ENCODE measurements at places on chromosomes 3 and 15. TPM values are rescaled to one million over a fixed set of nuclear protein-coding genes. Genes with fewer than 3 reads are reported as not detected.

DNA sequence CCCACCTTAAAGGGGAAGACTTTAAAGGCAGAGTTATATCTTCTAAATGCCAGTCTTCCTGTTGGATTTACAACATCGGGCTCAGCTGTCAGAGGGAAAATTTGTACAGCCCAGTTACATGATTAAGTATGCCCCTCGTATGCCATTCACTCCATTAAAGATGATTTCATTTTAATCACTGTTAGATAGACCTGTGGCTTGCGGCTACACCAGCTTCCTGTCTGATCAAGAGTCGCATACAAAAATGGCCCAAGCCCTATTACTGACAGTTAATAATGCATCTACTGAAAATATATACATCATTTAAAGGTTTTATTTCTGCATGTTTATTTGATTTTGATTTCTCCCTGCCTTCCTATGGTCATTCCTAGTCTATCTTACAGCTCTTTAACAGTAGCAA lies 7.1 kb downstream of the EIF4E3 start:
- no peak for DNase-seq

DNA sequence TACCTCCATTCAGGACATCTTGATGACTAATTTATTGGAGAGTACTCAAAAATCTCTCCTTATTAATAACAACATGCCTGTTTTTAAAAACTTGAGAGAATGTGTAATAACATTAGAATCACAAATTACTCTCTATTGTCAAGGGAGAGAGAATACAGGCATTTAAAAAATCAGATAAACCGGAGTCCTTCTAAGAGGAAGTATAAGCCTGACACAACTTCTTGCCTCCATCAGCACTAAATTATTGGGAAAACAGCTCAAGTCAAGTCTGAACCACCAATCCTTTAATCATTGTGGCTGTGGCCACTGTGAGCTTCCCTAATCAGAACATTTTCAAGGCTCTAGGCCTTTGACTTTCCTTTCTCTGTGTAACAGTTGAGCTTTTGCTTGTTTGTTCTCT lies 38.0 kb downstream of the SSR3 start:
- no peak for DNase-seq

GRCh38 chr3:177746337-177746933 lies 549.2 kb upstream of the TBL1XR1 start:
- no peak for DNase-seq

DNA sequence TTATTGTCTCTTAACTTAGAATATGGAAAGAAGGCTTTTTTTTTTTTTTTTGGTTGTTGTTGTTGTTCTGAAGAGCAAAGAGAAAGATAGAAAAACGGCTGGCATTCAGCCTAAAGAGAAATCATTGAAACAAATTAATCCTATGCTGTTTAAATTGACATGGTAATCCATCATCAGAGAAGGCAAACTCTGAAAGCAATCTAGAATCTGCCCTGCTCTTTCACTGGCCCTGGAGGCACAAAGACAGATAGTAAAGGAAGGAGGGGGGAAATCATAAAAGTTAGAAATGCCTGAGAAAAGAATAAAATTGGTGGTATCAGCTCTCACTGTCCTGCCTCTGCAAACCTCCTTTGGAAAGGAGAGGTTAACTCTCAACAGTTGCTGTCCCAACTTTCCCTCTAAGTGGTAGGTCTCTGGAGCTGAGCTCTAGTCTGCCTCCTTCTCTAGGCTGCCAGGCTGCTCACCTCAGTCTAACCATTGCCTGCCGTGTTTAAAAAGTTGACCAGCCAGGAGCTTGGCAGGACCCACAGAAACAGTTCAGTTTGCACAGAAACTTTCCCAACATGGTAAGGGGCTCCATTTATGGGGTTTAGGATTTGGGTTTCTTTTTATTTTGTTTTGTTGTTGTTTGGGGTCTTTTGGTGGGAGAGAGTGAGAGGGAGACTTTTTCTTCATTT lies 13.4 kb upstream of the NR2F2 start:
- no peak for DNase-seq

GRCh38 chr15:68868296-68868695 lies 47.6 kb upstream of the ANP32A start:
- no peak for DNase-seq

DNA sequence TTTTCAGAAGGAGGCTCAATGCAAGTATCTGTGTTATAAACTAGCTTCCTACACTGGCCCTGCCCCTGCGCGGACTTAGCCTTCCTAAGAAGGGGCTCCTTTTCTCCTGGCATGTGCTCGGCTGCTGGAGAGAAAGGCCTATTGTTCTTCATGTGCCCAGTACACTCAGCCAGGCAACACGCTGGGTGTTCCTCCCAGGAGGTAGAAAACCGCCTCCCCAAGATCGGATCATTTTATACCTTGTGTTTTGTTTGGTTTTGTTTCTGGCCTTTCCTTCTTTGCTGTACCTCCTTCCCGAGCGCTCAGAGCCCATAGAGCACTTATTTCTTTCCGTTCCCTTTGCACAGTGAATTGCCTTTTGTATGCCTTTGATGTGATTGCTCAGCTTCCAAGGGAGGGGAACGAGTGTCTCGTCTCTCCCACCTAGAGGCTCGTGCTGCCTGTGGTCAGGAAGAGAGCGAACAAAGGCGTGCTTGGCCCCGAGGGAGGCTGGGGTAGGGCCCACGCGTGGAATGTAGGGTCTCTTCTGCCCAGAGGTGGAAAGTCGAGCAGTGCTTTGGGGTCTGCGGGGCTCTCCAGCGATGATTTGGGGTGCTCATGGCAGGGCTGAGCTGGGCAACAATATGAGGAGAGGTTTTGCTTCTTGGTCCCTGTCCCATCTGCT lies 30.0 kb downstream of the CCNL1 start:
- peak; percentile 66 for DNase-seq

GRCh38 chr15:38708672-38709180 lies 144.1 kb upstream of the RASGRP1 start:
- no peak for DNase-seq

DNA sequence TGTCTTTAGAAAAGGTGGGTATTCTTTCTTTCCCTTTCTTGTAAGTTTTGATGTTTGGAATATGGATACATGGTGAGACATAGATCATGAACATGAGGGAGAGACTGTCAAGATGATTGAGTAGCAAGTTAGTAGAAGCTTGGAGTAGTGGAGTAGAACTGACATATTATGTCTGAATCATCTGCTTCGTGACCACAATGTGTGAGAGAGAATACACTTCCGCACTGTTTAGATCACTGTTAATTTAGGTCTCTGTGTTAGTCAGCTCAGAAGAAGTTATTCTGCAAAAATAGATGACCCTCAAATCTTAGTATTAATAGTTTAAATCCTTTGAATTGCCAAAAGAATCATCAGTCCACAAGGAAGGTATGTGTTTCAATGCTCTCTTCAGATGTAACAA lies 151.0 kb downstream of the OXSM start:
- DNase-seq, result peak; percentile 18

GRCh38 chr15:27059610-27060202 lies 88.7 kb downstream of the GABRG3 start:
- peak; percentile 13 for DNase-seq

- no peak for DNase-seq
Measured at GRCh38 chr3:66486202-66486601, 14.6 kb downstream of the LRIG1 start.

GRCh38 chr15:87355946-87356345 lies 900.6 kb downstream of the NTRK3 start:
- no peak for DNase-seq

GRCh38 chr3:46593274-46593862 lies 19.0 kb upstream of the FAM240A start:
- no peak for DNase-seq

- no peak for DNase-seq
Measured at GRCh38 chr3:122000936-122001605, 21.0 kb downstream of the ILDR1 start.

DNA sequence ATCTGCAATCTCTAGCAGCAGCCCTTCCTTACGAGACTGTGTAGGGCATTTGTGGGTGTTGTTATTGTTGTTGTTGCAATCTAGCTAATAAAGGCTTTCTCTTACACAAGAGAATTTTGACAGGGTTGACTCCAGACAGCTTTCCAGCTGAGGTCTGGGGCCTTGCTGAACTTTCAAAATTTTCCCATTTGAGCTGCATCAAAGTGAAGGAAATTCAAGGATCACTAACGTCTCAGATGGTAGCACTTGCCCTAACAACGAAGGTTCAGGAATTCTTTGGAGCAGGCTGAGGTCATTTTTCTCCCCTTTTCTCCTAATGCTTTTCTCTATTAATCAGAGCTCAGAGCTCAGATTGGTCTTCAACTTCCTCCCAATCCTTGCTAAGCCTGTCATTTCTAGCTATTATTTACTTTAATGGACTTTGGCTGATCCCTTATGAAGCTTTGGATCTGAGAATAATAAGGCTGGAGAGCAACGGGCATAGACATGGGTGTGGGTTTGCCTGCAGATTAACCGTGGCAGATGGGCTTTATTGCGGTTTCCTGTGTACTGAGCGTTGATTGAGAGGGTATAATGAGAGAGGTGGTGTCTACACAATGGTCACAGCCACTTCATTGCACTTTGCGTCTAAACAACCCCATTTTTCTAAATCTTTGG lies 614.0 kb upstream of the AGTR1 start:
- no peak for DNase-seq

DNA sequence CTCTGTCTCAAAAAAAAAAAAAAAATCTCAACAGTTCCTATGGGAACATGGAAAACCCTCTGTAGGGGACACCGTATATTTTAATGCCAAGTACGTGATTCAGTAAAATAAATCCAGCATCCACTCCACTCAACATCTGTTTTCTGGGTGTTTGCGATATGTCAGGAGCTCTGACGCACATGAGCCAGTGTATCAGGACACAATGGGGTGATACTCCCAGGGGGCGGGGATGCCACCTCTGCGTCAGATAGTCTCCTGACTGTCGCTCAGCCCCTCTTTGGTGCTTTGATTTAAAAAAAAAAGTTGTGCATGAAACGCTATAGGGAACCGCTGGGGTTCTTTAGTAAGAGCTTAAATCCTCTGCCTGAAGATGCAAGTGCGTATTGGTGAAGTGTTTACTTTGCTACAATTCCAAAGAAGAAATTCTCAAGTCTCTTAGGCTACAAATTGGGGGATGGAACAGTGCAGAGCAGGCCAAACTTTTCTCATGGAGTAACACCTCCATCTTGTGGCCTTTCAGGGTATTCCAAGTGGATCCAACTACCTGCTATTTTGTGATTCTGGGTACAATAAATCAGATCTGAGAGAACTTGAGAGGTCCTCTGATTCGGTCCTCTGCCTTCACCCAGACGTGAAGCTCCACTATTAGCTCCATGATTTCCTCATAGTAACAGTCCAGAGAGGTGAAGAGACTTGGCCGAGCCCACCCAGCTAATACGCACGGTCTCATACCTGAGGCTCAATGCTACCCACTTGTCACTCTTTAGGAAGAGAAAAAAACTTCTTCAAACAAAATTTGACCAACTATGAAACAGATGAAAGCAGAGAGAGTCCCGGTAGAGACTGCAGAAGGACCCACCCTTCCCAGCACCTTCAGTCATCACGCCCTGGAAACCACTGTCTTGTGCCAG lies 9.3 kb upstream of the NR2E3 start:
- peak; percentile 73 for DNase-seq

- no peak for DNase-seq
Measured at GRCh38 chr15:32943711-32944110, 225.9 kb downstream of the GREM1 start.

MESP2 gene
- total RNA-seq, result not detected

ATP10A gene
- total RNA-seq, result not detected

TMEM62 gene
- total RNA-seq, result 23.4 TPM

CATSPER2 gene
- 0.60 TPM for total RNA-seq

SLC9C1 gene
- total RNA-seq, result not detected

TJP1 gene
- 41.7 TPM for total RNA-seq

IGDCC3 gene
- total RNA-seq, result 0.10 TPM

SNRK gene
- total RNA-seq, result 11.6 TPM

SIDT1 gene
- 0.02 TPM for total RNA-seq

ASB7 gene
- 12.6 TPM for total RNA-seq

Data from A172 (cell line).